Left renal pelvis (tissue), 4 donors: ENCODE measurements at places on chromosomes 13 and 19. TPM values are rescaled to one million over a fixed set of nuclear protein-coding genes. Genes with fewer than 3 reads are reported as not detected.

GRCh38 chr13:80430561-80430960 is 89.6 kb upstream of the SPRY2 start:
- DNase-seq: no peak

Gene SLC7A9
- polyA plus RNA-seq: 13.3 TPM

Gene SCGB2B2
- polyA plus RNA-seq: 0.85 TPM

DNA sequence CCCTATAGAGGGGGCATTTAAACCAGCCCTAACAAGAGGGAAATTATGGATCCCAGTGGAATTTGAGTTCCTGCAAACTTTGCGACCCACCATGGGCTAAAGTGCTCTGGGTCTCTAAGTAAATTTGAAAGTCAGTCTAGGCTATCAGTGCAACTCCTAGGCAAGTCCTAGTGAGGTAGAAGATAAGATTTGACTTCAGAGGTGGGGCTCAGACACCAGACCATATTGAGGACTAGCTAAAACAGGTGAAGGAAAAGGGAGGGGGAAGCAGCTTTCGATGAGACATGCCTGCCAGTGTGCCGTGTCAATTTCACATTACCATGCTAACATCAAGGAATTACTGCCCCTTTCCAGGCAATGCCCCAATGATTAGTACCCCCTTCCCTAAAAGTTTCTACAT is 38.4 kb downstream of the CD320 start:
- DNase-seq: no peak

DNA sequence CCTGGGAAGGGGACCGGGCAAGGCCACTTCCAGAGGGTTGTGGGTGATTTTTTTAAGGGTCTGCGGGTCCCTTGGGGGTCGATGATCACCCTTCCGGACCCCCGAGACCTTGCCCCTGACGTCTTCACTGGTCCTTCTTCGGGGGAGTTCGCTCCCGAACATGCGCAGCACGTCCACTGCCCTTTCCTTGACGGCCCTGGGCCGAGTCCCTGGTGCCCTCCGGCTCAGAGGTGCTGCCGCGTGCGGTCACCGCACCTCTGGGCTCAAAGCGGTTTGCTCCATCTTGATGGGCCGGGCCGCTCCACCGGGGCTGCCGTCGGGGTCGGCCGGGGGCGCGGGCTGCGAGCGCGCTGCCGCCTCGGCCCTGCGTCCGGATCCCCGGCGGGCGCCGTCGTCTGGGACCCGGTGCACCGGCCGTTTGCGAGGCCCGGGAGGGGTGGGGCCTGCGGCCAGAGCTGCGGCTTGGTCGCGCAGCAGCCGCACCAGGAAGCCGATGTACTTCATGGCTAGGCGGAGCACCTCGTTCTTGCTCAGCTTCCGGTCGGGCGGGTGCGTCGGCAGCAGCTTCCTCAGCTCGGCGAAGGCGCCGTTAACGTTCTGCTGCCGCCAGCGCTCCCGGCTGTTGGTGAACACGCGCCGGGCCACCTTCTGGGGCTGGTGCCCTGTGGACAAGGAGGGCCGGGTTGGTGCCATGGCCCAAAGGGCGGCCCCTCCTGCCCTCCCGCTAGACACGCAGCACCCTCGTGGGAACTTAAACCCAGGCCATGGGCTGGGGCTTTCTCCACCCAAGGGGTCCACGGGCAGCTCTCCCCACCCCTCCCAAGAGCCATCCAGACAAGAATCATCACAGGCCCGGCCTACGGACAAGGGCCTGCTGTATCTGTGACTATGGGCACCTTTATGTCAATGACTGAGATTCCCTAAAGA is 3.3 kb downstream of the LYL1 start:
- DNase-seq: no peak

DNA sequence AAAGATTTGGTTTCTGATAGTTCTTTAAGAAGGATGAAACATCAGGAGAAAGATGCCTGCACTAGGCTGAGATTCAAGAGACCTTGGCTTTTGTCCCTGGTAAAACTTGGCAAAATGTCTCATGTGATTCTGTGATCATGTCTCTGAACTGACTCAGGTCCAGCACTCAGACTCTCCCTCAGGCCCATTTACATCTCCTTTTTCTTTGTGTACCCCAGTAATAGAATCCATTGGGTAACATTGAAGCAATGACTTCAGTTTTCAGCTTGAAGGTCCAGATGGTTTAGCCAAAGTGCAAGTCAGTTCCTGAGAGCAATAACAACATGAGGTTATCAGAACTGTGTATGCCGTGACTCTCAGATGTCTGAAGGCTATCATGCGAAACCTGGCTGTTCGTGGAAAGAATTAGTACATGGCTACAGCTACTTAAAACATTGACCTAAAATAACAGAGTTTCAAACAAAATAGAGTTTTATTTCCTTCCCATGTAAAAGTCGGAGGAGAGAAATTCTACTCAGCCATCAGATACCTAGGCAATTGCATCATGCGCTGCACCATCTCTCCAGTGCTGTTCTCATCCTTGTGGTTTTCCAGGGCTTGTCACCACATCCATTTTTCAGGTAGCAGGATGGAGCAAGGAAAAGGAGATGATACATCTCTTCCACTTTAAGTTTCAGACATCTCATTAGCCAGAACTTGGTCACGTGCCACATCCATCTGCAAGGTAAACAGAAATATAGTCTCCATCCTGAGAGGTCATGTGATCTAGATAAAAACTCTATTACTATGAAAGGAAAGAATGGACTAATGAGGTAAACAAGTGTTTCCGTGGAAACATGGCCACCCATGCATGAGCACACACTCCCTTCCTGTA is 117.3 kb downstream of the POSTN start:
- DNase-seq: no peak

- DNase-seq: no peak
These were observed 811 bp upstream of the ZNF8 start for GRCh38 chr19:58277748-58278540.

- DNase-seq: no peak
These were observed 42.6 kb upstream of the STK24 start for GRCh38 chr13:98619556-98619955.

Gene C2CD4C
- polyA plus RNA-seq: 1.9 TPM

DNA sequence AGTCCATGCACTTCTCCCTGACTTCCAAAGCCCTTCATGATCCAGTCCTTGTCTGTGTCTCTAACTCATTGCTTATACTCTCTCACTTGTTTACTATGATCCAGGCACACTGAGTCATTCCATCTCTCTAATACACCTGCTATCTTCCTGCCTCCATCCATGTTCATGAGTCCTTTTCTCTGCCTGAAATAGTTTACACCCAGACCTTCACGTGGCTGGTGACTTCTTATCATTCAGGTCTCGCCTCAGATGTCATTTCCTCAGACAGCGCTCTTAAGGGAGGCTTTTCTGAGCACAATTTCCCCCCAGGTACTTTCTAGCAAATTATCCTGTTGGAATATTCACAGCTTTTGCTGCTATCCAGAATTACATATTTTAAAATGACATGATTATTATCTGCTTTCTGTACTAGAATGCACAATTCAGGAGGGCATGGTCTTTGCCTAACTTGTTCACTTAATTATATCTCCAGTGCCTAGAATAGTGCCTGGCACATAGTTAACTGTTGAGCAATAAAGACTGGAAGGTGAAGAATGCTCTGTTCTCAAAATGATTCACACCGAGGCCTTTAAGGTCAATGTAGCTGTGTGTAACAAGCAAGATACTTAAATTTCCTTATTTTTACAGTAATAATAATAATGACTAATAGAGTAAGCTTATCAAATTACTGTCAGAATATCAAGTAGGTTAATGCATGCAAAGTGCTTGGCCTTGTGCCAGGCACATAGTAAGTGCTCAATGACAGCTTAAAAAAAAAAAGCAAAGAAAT is 183.7 kb upstream of the SPRY2 start:
- DNase-seq: no peak

Gene FBXO27
- polyA plus RNA-seq: 8.9 TPM

- no peak for DNase-seq
These were observed 3.3 kb upstream of the RDH13 start for GRCh38 chr19:55066107-55066709.
